ENCODE measurements at places on chromosomes 1 and 21.
A peak's percentile ranks its signal among the peaks of the same experiment; 100 is the strongest.

GRCh38 chr1:209585672-209586071 lies 2.2 kb downstream of the CAMK1G start:
- DNase-seq = no peak

DNA sequence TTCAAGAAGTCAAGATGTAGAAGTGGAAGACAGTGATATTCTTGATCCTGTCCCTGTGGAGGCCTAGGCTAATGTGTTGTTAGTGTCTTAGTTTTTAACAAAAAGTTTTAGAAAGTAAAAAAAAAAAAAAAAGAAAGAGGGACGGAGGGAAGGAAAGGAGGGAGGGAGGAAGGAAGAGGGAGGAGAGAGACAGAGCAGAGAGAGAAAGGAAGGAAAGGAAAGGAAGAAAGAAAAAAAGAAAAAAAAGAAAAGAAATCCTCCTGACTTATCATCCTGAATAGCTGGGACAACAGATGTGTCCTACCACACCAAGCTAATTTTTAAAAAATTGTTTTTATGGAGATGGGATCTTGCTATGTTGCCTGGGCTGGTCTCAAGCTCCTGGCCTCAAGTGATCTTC lies 24.6 kb downstream of the PHACTR4 start:
- DNase-seq = no peak

DNA sequence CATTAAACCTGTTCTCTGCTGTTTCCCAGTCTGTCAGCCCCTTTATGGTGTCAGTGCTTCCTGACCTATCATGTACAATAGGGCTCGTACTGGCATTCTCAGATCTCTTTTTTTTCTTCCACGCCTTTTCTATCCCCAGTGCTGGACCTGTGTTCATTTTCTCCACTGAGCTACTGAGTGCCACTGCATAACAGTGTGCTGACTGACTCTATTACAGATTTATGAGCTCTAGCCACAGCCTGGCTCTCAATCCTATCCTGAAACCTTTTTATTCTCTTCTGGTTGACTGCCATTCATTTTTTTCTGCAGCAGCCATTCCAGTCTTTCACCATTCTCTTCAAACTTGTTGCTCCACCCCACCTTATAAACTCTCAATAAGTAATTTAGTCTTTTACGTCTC lies 59.6 kb upstream of the MACF1 start:
- DNase-seq = no peak

- DNase-seq = no peak
These were observed 586.2 kb upstream of the ADGRL4 start for GRCh38 chr1:79592707-79593106.

GRCh38 chr1:19831441-19831840 lies 16.4 kb upstream of the RNF186 start:
- no peak for DNase-seq

- no peak for DNase-seq
These were observed 22.6 kb downstream of the PRDX6 start for GRCh38 chr1:173499729-173500128.

- no peak for DNase-seq
These were observed 3.0 kb upstream of the FOXD3 start for GRCh38 chr1:63319046-63320021.

DNA sequence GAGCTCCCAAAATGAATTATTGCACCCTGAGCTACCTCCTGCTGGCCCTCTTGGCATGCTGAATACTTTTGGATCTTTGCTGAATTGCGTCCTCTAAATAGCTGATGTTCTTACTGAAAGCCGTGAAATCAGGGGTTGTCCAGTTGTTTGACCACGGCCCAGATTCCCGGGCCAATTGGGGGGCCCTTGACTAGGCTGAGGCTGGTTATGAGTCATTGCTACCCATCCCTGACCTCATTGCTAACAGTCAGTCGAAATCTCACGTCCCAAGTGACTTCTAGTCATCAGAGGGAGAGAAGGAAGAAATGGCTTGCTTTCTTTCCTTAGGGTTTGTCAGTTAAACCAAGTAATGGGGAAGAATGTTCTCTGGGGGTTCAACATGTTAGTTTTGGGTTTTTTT lies 37.4 kb downstream of the SMYD2 start:
- DNase-seq = no peak

GRCh38 chr21:42671778-42672593 lies 18.6 kb downstream of the PDE9A start:
- no peak for DNase-seq

- peak; percentile 14 for DNase-seq
These were observed 576.2 kb downstream of the PTPRU start for GRCh38 chr1:29812408-29813135.

GRCh38 chr1:94532077-94532476 lies 9.5 kb downstream of the F3 start:
- DNase-seq = no peak

- DNase-seq = peak; percentile 42
These were observed 128.2 kb downstream of the TBX19 start for GRCh38 chr1:168408884-168409283.

DNA sequence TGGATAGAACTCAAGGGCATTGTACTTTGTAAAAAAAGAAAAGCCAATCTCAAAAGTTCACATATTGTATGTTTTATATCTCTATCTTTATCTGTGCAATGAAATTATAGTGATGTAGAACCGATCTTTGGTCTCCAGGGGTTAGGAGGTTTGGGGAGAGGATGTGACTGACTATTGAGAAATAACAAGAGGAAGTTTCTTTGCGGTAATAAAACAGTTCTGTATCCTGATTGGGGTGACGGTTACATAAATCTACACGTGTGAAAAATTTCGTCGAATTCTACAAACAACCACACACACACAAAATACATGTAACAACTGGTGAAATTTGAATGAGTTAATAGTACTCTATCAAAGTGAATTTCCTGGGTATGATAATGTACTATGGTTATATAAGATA lies 10.6 kb upstream of the OR2T33 start:
- no peak for DNase-seq

DNA sequence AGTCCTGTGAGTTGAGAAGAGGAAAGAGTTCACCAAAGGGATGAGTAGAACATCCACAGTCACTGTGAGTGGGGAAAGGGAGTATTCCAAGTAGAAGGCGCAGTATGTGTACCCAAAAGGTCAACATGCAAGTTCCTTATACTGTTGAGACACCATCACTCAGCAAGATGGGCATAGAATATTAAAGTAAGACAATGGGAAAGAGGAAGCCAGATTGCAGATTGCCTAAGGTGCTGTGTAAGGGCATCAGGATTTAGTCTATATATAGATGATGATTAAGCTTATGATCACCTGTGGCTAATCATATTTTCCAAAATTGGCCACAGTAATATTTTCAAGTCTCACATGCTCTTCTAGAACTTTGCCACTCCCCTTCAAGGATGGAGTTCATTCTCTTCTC lies 120.1 kb upstream of the CAMK1G start:
- no peak for DNase-seq

DNA sequence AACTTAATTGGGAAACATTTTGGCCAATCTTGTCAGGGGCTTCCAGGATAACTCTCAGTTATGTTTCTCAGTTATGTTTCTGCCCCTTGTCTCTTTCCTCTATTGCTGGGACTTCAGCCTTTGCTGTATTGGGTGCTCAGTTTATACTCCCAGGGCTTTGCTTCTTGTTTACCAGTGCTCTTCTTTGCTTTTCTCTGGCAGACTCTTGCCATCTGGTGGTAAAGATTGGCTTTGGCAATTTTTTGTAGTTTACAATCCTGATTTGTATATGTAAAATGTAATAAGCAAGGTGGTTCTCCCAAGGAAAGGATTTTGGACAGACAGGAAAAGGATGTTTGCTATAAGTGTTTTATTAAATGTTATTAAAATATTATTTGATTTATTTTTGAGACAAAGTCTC lies 37.9 kb downstream of the FABP3 start:
- no peak for DNase-seq

DNA sequence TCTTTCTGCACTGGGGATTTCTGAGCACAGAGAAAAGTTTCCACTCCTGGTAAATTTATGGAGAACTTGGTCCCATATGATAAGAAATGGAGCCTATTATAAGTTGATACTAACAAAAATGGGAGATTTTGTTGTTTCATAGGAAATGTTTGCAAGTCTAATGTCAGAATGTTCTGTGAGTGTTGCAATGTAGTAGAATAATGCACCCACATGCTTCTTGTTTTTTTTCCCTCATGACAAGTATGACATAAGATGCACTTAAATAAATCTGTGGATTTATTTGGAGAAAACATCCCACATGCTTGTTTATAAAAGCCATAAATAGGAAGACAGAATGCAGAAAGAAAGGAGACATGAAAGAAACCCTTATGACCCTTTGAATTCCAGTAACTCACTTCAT lies 50.8 kb upstream of the KCNJ6 start:
- DNase-seq = no peak

DNA sequence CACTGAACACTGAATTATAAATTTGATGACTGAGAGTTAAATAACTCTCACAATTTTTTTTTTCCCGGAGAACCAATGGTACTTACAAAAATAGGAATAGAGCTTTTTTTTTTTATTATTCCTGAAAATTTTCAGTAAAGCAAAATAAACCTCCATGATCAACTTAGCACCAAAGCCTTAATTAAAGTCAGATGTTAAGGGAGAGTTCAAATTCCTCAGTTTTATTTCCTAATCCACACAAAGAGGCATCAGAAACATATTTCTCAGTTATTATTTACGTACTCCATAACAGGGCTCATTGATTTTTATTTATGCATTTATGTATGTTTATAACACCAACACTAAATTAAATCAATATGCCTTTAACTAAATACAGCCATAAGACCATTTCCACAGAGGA lies 55.5 kb downstream of the PLPPR5 start:
- DNase-seq = no peak

- no peak for DNase-seq
These were observed 9.6 kb downstream of the TTLL10 start for GRCh38 chr1:1183221-1183747.

GRCh38 chr1:185355947-185356346 lies 38.9 kb upstream of the IVNS1ABP start:
- DNase-seq = no peak

DNA sequence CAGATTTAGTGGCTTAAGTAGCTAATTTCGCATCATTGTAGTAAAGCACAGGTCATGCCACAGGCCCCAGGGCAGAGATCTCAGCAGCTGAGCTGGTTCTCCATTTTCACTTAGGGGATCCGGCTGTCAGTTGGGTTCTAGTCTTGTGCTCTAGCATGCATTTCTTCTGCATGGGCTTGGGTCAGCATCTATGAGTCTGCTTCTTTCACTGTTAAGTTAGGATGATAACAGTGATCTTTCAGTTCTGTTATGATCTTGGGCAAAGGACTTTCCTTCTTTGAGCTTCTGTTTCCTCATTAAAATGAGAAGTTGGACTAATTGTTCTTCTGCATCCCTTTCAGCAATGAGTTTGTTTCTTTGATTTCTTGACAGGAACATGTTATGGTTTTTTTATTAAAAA lies 123.6 kb upstream of the DNAH14 start:
- peak; percentile 25 for DNase-seq

GRCh38 chr1:207084701-207085180 lies 3.9 kb upstream of the C4BPB start:
- no peak for DNase-seq

DNA sequence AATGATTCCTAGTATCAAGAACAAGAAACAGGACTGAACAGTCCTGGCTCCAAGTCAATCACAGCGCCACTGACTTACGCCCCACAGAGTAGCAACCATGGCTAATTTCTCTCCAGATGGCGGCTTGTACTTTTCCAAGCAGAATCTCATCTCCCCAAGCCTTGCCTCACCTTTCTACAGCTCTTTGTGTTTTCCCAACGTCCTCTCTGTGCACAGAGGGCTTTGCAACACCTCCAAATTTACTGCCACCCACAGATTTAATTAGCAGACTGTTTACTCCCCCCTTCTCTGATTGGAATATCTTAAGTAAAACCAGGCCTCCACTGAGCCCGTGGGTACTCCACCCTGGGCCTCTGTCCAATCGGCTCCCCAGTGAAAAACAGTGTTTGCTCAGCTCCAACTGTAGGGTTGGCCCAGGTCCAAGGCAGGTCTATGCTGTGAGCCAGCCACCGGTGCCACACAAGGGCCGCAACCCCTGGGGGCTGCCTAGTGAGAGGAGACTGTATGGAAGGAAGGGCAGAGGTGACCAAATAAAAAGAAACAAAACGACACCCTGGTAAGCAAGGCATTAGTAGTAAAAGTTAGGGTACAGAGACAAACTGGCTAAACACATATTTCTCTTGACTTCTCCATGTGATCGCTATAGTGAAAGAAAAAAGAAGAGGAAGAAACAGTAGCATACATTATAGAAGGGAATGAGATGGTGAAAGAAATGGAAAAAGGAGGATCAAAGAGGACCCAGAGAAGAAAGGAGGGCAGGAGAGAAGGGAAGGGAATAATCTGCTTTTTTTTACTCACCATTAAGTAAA lies 128.4 kb upstream of the SOD1 start:
- DNase-seq = no peak

- DNase-seq = no peak
These were observed 2.2 kb upstream of the TMEM51 start for GRCh38 chr1:15151377-15151806.

GRCh38 chr1:65691152-65691900 lies 101.4 kb upstream of the PDE4B start:
- no peak for DNase-seq

- DNase-seq = no peak
These were observed 749 bp downstream of the SDCCAG8 start for GRCh38 chr1:243256590-243256989.

- no peak for DNase-seq
These were observed 10.9 kb downstream of the C1orf216 start for GRCh38 chr1:35707601-35708440.

DNA sequence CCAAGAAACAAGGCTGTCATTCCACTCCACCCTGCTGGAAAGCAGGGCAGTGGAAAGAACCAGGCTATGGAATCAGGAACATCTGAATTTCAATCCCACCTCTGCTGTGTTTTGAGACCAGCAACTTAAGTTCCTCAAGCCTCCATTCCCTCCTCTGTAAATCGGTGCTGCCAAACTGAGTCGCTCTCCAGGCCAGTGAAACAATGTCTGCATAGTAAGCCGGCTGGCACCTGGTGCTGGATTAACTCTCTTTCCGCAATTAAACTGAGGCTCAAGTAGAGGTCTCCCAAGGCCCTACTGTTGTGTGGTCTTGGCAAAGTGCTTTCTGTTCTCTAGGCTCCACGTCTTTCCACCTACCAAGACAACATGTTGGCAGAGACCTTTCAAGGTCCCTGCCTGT lies 65.3 kb downstream of the SSBP3 start:
- no peak for DNase-seq

All from vagina (tissue), 2 donors.